Psoas muscle (tissue), 8 donors: ENCODE measurements at places on chromosomes 7 and 10. TPM values are rescaled to one million over a fixed set of nuclear protein-coding genes. Genes with fewer than 3 reads are reported as not detected.

DNA sequence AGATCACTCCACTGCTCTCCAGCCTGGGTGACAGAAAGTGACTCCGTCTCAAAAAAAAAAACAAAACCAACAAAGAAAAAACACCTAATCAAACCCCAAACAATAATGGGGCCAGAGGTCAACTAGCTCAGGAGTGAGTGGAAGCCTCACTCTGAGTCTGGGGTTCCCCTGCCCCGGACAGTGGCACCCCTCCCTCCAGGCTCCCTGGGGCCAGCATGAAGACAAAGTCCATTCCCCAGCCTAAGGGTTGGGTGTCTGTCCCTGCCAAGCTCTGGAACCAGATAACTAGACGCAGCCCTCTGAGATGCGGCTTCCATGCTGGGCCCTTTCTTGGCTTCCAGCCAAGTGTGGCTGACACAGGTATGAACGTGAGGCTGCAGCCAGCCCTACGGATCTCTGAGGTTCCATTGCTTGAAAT is 1.7 kb upstream of the FUOM start:
- peak; percentile 28 for DNase-seq

Gene PSPH
- 5.6 TPM for polyA plus RNA-seq

DNA sequence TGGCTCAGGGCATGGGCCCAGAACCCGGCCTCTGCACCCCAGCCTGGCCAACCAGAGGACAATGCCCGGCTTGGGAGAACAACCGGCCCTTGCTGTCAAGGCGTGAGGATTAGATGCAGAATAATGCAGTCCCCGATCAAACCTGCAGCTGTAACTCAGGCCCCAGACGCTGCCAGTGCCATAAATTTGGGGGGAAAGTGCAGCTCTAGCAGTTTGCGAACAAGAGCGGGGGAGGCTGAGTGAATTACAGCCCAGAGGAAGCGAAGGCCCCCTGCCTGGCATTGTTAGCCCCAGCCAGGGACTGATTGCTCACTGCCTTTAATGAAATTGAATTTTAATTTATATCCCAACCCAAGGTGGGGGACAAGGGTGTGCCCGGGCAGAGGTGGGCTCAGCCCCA is 38.0 kb upstream of the GNA12 start:
- no peak for DNase-seq

DNA sequence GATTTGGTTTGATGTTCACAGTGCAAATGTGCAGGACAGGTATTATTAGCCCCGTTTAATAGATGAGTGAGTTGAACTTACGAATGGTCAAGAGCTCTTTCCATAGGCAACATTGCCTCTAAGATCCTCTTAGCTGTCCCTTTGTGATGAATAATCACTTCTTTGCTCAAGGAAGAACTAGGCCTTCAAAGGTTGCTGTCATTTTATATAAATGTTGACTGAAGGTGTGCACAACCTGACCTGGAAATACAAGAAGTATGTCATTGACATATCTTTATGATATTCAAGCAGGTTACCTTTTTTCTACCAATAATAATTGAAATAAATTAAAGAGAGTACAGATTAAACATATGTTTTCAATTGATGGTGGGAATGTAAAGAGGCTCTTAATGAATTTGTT is 48.5 kb upstream of the GLCCI1 start:
- no peak for DNase-seq

DNA sequence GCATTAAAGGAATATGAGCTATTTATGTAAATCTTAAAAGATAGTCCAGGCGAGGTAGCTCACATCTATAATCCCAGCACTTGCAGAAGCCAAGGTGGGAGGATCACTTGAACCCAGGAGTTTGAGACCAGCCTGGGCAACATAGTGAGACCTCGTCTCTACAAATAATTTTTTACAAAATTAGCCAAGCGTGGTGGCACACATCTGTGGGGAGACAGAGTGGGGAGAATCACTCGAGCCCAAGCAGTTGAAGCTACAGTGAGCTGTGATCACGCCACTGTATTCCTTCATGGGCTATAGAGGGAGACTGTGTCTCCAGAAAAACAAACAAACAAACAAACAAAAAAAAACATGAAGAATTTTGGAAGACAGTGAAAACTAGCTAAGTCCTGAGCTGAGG is 28.4 kb downstream of the HERC4 start:
- DNase-seq = no peak

DNA sequence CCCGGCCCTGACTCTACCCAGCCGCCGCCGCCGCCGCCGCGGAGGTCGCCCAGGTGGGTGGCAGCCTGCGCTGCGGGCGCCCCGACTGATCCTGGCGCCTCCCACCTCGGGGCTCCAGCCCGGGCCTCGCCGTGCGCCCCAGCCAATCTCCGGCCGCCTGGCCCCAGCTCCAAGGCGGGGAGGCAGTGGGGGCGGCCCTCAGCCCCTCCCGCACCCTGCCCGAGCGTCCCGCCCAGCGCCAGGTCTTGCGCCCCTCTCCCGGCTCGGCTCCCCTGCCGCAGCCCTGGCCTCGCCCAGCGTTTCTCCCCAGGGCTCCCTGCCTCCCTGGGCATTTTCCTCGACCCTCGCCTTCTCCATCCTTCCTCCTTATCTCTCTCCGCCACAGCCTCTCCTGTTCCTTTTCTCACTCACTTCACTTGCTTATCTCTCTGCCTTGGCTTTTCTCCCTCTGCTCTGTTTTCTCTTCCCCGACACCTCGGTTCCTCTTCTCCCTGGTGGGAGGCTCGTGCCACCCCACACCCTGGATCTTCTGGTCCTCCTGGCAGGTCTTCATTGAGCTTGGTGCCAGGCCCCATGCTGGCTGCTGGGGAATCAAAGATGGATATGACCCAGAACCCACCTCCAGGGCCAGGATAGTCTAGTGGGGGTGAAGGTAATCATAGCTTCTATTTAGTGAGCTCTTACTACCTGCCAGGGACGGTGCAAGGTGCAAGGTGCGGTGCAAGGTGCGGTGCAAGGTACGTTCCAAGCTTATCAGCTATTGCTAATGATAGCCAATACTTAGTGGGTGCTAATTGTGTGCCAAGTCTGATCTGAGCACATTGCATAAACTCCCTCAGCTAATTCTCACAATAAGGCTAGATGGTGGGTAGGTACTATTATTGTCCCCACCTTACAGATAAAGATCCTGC is at the start of gene SFRP5:
Gene SFRP5, minus strand, starts transcription at position 87 of the 911 bp plus-strand sequence. CDS start 166 bp downstream, outside the sequence.
- DNase-seq = no peak

Gene SLIT1
- polyA plus RNA-seq = 0.04 TPM

DNA sequence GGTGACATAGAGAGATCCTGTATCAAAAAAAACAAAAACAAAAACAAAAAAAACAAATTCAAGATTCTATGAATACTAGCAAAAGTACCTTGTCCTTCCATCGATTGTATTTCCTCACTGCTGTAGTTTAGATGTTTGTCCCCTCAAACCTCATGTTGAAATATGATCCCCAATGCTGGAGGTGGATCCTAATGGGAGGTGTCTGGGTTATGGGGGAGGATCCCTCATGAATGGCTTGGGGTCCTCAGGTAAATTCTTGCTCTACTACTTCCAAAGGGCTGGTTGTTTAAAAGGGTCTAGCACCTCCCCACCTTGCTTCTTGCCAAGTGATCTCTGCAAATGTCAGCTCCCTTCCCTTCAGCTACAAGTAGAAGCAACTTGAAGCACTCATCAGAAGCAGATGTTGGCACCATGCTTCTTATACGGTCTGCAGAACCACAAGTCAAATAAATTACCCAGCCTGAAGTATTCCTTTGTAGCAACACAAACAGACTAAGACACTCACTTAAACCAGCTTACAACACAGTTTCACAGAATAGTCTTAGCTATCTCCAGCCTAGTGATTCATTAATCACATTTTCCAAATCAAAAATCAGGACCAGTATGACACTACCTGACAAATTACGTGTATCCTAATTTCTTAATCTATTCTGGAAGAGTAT is 20.7 kb downstream of the ABI1 start:
- no peak for DNase-seq

DNA sequence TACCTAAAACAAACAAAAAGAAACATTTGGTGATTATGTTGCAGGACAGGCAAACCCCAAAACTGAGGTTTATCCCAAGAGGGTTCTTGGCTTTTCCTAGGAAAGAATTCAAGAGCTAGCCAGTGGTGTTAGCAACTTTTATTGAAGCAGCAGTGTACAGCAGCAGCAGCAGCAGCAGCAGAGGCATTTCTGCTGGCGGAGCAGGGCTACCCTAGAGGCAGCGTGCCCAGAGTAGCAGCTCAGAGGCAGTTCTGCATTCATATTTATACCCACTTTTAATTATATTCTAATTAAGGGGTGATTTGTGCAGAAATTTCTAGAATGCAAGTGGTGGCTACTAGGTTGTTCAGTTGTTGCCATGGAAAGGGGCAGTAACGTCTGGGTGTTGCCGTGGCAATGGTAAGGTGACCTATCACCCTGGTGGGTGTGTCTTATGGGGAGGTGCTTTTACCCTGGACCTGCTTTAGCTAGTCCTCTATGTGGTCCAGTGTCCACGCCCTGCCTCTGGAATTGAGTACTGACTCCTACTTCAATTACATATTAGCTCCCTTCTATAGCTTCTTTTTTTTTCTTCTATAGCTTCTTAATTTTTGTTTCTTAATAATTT is 53.9 kb downstream of the VCL start:
- DNase-seq = no peak

Gene METTL27
- polyA plus RNA-seq = 0.09 TPM

DNA sequence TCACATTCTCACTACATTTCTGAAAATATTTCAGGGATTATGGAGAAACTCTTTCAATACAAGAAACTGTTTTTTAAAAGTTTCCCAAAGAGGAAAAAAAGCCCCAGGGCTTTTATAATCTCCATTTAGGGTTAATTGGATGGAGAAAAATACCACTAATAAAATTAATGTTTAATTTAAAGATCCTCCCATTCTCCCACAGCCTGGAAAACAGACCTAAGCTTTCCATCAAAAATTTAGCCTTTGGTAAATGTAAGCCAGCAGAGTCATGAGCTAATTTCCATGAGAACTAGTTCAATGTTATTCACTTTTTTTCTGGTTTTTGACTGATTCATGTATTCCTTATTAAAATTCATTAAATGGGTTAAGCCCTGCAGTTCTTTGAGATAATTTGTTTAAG is 408.7 kb downstream of the PHTF2 start:
- no peak for DNase-seq

- DNase-seq = no peak
Measured at GRCh38 chr7:55594414-55594813, 22.1 kb upstream of the VOPP1 start.

DNA sequence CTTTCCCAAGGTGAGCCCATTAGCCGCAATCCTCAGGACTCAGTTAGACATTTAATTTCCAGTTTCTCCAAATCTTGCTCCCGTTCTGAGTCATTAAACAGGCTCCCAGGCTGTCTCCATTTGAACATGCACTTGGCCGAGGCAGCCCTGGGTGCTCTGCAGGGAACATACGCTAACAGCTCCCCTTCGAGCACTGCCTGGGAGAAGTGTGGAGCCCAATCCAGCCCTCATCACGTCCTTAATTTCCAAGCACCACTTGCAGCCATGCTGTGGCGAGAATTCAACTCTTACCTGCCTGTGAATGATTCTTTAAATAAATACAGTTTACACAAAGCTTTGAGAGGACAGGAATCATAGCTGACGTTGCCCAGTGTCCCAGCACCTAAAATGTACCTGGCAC is 218.2 kb downstream of the CCSER2 start:
- DNase-seq = no peak

GRCh38 chr10:132624847-132625471 is 87.4 kb downstream of the INPP5A start:
- DNase-seq = no peak

Gene CDHR3
- 0.43 TPM for polyA plus RNA-seq

Gene RBP3
- polyA plus RNA-seq = not detected

GRCh38 chr10:66780796-66781195 is 145.0 kb upstream of the LRRTM3 start:
- DNase-seq = no peak

DNA sequence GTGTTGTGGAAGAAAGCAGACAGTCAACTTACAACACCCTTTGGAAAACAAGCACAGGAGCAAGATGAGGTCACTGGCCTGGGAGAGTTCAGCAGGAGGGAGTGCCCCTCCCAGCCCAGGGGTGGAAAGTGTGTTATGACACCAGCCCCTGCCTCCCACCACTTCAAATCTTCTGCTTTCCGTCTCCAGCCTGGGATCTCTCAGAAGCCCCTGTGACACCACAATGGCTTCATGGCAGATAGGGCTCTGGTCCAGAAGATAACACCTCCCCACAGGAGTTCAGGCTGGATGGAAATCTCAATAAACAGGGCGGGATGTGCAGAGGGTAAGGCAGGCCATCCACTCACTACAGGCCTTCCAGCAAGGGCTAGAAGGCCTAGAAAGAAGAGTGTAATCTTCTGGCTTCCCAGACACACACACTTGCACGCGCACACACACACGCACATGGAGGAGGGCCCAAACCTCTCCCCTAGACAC is 48.7 kb upstream of the ZMIZ1 start:
- peak; percentile 77 for DNase-seq

Gene INMT
- 4.6 TPM for polyA plus RNA-seq

Gene DPYSL4
- 0.36 TPM for polyA plus RNA-seq

Gene GDF10
- polyA plus RNA-seq = 0.14 TPM

DNA sequence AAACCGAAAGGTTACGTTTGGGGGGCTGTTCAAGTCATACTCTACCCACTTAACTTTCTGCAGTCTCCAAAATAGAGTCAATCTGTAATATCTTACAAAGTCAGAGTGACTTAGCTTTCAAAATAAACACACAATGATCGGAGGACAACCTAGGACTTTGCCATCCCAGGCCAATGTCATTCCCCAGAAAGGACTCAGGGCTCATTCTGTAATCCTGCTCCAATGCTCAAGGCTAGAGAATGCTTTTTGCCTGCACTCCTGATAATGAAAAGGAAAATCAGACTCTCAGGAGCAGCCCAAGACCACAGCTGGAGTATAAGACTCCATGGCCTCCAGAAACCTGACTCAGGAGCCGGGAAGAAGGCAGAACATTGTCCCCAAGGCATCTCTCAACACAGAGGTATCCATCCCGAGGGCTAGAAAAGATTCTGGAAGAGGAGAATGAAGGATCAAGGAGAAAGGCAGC is 28.5 kb upstream of the ASCC1 start:
- DNase-seq = no peak

- DNase-seq = no peak
Measured at GRCh38 chr7:33757563-33758165, 147.7 kb upstream of the BMPER start.
